ENCODE measurements at places on chromosomes 1 and 21. TPM values are rescaled to one million over a fixed set of nuclear protein-coding genes. Genes with fewer than 3 reads are reported as not detected.

Gene S100A7
- total RNA-seq, result not detected

GRCh38 chr21:36015045-36015444 lies 45.3 kb downstream of the SETD4 start:
- no peak for DNase-seq

GRCh38 chr1:200252531-200252930 lies 157.3 kb downstream of the ZNF281 start:
- no peak for DNase-seq

DNA sequence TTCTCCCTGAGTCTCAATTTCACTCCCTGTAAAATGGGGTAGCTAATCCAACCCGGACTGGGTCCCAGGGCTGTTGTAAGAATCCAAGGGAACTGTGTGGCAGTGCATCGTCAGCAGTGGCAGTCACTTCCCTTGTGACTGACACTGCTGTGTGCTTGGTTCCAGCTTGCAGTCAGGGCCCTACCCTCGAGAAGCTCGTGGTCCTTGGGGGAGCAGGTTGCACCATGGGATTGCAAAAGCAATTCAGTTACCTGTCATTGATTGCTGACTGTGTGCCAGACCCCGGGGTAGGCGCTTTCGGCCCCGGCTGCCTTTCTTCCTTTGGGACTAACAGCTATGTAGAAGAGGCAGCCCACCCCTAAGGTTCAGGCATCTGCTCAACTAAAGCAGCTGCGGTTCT lies 2.9 kb downstream of the PTPRF start:
- no peak for DNase-seq

DNA sequence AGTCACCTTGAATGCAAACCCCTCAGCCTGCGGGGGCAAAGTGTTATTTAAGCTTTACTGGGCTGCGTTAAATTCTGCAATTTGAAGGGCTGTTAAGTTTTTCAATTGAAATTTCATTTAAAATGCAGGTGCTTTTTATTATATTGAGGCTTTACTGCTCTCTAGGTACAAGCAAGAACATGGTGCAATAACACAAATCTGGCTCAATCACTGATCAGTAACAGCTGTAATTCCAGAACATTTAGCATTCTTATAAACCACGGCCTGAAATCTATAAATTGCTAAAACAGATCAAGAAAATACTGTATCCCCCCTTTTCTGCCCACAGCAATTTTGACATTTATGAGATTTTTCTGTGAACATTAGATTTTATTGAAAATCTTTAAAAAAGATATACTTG lies 322.8 kb downstream of the KCTD3 start:
- DNase-seq, result no peak

Gene TCHHL1
- total RNA-seq, result not detected

DNA sequence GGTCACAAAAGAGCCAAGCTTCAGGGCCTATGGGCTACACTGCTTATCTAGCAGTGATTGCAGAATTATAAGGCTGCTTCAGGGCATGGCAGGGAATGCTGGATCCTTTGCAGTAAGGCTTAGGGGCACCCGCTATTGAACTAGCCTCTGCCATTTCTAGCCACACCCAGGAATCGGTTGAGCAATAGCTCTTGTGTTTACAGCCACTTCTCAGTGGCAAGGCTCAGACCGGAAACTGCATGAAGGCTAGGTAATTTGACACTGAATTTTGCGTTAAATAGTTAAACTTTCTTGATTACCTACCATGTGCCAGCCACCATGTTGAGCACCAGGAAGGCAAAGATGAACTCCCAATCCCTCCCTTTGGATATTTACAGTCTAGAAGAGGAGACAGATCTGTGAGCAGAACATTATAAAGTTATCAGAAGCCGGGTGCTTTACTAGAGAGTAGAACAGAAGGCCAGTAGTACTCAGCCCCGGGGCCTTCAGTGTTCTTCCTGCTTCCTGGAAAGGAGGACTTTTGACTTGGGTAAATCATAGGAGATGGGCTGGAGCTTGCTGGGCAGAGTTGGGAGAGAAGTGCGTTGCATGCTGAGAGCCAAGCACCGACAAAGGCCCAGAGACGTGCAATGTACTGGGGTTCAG lies 98.6 kb upstream of the LPGAT1 start:
- DNase-seq, result no peak

GRCh38 chr1:226965581-226966440 lies 25.7 kb downstream of the COQ8A start:
- no peak for DNase-seq

GRCh38 chr1:229079016-229079595 lies 191.8 kb upstream of the RAB4A start:
- no peak for DNase-seq

DNA sequence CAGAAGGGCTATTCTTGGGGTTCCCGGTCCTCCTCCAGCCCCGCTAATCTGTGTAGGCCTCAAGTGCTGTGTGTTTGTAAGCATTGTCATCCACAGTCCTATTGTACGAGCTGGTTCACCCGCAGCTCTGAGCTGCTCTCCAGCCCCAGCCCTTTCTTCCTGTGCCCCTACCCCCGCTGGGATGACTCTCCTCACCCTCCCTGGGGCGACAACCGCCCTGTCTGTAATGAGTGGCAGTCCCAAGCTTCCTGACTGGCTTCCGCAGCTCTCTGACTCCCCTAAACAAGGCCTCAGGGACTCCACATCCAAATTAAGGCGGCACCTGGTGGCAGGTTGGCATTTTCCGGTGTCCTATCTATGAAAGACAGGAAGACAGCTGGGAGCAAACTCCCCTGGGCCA lies 45.8 kb downstream of the TFF3 start:
- peak; percentile 9 for DNase-seq

- DNase-seq, result no peak
These were observed 101.8 kb downstream of the CLIC6 start for GRCh38 chr21:34770576-34770975.

Measured in right cardiac atrium (tissue), 5 donors.